Kidney capillary endothelial cell (primary cell): ENCODE measurements at places on chromosomes 3 and 15.

DNA sequence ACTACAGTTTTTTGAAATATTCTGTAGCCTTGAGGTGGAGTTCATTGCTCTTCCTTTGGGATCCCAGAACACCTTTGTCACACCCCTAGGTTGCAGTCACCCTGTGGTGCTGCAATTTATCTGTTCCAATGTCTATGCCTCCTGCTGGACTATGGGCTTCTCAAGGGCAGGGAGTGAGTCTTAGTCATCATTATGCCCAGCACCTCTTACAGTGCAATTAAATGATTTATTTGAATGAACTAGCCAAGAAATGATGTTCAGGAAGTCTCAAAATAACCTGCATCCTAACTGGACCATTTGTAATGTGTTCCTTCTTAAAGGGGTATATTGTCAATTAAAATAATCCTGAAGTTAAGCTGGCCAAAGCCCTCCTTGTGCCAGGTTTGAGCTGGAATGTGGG lies 28.5 kb downstream of the SHC4 start:
- DNase-seq = peak; percentile 60

DNA sequence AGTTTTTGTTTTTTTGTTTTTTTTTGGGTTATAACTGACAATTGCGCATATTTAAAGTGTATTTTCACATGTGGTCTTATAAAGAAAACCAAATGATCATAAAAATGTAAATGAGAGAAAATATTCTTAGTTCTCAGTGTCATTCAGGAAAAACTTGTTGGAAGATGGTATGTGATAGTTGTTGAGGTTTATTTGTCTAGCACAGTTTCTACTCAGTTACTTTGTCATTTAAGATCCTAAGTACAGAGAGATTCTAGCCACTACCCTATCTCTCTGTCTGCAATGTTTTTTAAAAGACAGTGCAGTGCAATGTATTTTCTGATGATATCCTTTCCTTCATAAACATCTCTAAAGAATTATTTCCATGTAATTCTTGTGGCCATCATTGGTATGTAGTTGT lies 46.1 kb downstream of the AKAP13 start:
- no peak for DNase-seq

GRCh38 chr3:10116138-10116460 lies 624 bp downstream of the BRK1 start:
- peak; percentile 78 for DNase-seq

DNA sequence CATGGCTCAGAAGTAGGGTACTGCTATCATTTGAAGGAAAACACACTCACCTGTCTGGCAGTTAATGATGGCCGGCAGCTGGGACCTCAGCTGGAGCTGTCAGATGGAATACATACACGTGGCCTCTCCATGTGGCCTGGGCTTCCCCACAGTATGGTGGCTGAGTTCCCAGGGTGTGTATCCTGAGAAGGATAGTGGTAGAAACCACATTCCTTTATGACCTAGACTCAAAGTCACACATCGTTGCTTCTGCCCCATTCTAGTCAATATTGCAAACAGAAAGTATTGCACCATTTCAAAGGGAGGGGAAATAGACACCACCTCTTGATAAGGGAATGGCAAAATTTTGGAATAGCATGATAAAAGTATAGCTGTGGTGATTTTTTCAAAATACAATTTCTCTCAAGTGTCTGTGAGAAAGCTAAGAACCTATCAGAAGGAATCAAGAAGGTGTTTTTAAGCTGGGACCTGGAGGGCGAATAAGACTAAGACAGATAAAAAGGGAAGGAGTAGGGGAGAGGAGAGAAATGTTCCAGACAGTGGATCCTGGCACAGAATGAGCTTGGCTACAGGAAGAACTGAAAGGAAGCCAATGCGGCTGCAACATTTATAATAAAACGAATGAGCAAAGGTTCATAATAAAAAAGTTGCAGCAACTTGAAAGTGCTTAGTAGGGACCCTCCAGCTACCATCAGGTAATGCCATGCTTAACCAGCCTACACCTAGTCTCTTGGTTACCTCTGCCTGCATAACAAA lies 40.1 kb upstream of the GALNT15 start:
- DNase-seq = no peak

DNA sequence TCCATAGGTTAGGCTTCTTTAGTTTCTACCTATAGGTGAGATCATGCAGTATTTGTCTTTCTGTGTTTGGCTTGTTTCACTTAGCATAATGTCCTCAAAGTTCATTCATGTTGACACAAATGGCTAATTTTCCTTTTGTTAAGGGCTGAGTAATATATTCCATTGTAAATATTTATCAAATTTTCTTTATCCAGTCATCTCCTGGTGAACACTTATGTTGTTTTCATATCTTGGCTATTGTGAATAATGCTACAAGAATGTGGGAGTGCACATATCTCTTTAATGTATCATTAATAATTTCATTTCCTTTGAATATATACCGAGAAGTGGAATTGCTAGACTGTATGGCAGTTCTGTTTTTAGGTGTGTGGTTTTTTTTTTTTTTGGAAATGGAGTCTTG lies 250.9 kb upstream of the SEMA6D start:
- peak; percentile 92 for DNase-seq

DNA sequence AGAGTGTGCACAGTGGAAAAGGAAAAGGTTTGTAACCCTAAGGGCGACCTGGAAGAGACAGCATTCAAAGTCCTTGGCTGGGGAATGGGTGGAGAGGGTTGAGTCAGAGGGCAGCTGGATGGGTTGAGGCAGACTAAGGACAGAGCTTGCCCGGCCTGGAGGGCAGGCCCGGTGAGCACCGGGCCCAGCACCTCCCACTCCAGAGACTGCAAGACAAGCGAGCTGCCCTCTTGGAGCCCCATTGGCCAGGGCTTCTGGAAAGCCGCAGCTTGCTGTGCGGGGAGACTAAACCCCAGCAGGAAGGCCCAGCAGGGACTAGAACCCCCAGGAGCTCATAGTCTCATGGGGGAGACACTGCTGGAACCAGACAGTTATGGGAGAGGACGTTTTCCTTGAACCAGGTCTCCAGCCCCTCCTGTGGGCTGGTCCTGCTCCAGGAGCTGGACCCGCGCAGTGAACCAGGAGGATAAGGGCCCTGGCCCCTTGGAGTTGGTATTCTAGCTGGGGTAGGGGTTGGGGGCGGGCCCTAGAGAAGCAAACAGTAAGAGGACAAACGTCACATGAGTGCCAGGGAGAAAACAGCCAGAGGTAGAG lies 59.1 kb downstream of the RGMA start:
- peak; percentile 17 for DNase-seq

- DNase-seq = no peak
Observed at GRCh38 chr3:123633530-123633929, 48.7 kb upstream of the HACD2 start.

DNA sequence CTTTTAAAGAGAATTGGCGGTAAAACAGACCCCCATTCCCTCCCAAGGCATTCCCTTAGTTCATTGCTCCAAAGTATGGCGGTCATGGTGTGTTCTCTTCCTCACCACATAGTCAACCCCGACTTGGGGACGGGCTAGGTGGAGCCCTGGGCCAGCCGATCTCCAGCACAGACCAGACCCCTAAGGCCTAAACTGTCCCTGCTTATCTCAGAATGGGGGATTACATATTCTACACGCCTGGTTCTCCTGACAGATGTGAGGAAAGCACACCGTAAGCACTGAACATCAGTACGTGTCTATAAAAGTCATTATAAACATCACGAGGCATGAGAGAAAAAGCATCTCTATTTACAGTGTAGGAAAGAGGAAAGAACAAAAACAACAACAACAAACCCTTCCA lies 244.5 kb upstream of the STT3B start:
- no peak for DNase-seq

DNA sequence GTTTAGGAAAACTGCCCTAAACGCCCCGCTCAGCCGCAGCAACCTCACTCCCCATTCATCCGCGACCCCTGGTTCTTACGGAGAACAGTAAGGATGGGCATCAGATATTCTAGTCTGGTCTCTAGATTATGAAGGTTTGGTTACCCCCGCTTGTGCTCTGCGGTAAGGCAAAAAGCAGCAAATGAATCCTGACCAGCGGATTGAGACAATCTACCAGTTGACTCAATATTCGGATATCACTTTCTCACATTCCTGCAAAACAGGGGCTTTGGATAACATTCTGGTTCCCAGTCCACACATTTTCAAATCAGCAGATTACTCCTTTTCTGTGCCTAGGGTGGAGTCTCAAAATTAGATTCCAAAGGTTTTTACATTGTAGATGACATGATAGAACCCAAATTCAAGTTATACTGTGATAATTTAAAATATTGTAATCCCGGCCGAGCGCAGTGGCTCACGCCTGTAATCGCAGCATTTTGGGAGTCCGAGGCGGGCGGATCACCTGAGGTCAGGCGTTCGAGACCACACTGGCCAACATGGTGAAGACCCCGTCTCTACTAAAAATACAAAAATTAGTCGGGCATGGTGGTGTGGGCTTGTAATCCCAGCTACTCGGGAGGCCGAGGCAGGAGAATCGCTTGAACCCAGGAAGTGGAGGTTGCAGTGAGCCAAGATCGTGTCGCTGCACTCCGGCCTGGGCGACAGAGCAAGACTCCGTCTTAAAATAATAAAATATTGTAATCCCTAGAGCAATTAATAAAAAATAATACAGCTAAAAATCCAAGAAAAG lies 1.1 kb upstream of the CYFIP1 start:
- DNase-seq = no peak
